ENCODE measurements at places on chromosomes 16 and 17.

DNA sequence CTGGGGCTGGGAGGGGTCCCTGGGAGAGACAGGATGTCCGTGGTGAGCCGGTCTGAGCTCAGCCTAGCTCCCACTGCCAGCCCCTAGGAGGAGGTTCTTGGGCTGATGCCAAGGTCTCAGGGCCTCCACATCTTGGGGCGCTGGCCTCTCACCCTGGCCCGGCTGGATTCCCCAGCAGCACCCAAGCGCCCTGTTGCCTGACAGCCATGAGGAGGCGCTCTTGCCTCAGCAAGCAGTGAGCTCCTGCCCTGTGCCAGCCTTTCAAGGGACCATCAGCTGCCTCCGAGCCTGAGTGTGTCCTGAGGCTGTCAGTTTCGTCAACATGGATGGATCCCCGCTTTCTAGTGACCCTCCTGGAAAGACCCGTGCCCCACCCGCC, 234.9 kb upstream of the CIBAR2 start:
- no peak for DNase-seq

GRCh38 chr17:82178499-82179261, 34.0 kb downstream of the CCDC57 start:
- DNase-seq: no peak

DNA sequence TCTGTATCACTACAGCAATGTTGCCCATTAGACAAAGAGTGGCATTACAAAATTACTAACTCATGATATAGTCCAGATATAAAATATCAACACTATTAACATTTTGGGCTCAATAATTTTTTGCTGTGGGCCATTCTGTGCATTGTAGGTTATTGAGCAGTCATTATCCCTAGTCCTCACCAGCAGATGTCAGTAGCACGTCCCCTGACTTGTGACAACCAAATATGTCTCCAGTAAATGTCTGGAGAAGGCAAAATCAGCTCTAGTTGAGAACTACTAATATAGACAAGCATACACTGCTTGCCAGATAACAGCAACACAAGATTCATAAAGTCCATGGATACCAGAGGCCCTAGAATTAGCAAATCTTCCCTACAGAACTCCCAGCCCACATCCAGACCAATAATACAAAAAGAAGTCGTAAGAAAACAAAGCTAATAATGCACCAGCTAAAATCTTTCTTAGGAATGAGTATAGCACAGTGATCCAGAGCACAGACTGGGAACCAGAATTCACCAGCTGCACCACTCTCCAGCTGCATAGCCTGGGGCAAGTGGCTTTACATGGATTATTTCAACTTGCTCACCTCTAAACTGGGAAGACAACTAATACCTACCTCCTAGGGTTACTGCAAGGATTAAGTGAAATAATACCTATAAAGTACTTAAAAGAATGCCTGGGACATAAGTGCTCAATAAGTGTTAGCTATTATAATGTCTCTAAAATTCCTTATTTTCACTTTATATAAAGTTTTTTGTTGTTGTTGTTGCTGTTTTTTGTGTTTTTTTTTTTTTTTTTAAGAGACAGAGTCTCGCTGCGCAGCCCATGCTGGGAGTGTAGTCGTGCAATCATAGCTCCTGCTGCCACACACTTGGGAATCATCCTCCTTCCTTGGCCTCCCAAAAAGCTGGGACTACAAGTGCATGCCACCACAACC, 23.7 kb downstream of the HELZ start:
- no peak for DNase-seq

DNA sequence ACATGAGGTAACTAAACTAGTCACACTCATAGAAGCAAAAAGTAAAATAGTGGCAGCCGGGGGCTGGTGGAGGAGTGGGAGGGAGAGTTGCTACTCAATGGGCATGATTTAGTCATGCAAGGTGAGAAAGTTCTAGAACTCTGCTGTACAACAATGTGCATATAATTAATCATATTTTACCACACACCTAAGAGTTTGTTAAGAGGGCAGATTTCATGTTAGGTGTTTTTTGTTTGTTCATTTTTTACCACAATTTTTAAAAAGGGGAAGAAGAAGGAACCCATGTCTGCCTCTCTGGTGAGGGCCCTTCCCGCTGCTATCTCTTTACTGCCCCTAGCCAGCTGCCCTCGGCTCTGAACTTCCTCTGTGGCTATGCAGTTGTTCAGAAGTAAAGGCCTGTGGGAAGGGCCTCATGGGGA, 11.2 kb downstream of the CD300LB start:
- DNase-seq: no peak

- no peak for DNase-seq
These were observed 450.0 kb downstream of the PMP22 start for GRCh38 chr17:14815079-14815478.

GRCh38 chr16:73047536-73048291, at the start of gene ZFHX3:
ZFHX3 (minus strand) TSS chr16:73048128; CDS start chr16:72960145, 87,983 bp downstream.
- no peak for DNase-seq

GRCh38 chr16:2095918-2096582, 39.6 kb downstream of the PKD1 start:
- DNase-seq: no peak

DNA sequence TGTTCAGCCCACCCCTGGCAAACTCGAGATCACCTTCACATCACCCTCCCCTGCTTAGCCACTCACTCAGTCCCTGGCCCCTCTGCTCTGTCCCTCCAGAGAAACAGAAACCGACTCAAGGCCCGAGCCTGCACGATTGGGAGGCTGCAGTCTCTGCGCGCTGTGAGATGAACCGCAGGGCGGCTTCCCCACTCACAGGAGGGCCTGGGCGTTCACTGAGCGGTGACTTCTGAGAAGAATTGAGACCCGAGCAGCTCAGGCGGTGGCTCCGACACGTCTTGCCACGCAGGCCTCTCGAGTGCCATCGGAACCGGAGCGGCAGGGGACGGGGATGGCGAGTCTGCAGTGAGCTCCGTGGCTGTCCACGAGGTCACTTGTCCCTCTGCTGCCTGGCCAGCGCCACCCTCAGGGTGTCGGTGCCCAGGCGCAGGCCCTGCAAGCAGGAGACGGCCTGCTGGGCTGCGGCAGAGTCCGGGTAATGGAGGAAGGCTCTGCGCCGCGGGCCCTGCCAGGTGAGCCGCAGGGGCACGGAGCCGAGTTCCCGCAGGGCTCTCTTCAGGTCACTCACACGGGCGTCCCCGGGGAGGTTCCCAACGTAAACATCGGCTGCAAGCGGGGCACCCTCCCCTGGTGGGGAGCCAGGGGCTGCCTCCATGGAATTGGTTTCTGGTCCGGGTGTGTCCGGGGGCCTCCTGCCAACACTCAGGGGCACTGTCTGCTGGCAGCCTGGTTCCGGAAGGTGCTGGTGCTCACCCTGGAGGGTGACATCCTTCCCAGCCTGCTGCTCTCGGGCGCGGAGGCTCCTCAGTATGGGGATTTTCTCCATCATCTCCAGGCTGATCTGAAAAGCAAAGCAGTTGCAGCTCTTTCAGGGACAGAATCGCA, 21.6 kb downstream of the FOXF1 start:
- DNase-seq: no peak

Measured in NCI-H2081 treated with DMSO at 0.1 percent for 48 hours (cell line).